ENCODE measurements at places on chromosomes 16 and 17.

DNA sequence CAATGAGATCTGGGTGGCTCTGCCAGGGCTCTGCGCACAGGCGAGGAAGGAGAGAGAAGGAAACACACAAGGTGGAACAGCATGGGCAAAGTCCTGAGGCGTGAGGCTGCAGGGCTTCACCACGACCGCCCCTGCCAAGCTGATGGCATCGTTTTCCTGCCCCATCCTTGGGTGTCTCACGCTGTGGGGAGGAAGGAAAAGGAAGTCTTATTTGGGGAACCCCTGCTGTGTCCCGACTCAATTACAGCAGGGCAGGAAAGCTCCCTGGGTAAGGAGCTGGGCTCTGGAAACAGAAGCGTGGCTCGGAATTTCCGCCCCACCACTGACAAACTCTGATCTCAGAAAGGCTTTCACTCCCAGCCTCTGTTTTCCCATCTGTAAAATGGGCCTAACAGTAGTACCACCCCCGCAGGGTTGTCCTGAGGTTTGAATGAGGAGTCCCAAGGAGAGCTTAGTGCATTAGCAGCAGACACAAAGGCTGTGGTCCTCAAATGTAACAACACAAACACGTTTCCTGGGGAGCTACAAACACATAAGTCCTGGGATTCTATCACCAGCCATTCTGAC lies 3.2 kb upstream of the CDH5 start:
- DNase-seq: peak; percentile 57

DNA sequence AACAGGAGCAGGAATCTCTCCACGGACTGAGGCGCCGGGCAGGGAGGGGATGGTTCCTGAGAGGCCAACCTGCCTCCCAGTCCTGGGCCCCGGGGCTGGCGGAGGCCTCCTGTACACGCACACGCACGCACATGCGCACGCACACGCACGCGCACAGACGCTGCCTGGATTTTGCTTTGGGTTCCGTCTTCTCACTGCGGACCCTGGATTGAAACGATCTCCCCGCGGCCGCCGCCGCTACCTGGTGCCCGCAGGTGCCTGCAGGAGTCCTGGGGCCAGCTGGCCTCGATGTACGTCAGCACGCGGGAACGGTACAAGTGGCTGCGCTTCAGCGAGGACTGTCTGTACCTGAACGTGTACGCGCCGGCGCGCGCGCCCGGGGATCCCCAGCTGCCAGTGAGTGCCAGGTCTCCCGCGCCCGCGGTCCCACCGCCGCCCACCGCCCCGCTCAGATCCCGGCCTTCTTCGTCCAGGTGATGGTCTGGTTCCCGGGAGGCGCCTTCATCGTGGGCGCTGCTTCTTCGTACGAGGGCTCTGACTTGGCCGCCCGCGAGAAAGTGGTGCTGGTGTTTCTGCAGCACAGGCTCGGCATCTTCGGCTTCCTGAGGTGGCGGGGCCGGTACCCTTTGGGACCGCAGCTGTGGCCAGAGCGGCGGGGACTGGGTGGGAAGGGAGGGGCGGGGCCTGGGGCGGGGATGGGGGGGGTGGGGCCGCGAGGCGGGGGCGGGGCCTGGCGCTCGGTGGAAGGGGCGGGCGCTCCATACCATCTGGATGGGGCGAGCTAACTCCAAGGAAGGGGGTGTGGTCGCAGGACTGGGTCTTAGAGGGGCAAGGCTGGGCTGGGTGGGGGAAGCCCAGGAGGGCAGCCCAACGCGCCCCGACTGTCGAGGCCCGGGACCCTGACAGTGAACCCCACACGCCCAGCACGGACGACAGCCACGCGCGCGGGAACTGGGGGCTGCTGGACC lies 12.3 kb downstream of the CES4A start:
- DNase-seq: peak; percentile 32

GRCh38 chr17:82881900-82882714 lies 42.3 kb upstream of the ZNF750 start:
- peak; percentile 74 for DNase-seq

GRCh38 chr17:4327606-4328005 lies 38.9 kb downstream of the UBE2G1 start:
- no peak for DNase-seq

GRCh38 chr17:80221351-80222105 lies 1.3 kb downstream of the SLC26A11 start:
- no peak for DNase-seq

Measured in suppressor macrophage treated with lipopolysaccharide for 1 hour (primary cell).